ENCODE measurements at places on chromosomes 11 and 22.

DNA sequence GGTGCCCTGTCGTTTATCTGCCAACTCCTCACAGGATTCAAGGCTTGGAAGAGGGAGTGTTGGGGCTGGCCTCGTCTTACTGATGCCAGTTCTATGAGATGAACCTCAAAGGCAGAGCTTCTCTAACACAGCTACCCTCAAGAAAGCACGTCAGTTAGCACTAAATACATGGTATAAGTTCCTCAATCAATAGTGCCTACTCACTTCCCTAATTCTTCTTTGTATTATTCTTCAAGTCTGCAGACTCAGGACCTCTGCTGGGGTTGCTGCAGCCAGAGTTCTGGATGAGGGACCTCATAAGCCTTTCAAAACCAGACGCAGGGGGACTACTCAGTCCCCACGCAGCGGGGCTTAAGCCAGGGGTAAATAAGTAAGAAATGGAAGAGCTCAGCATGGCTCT is 118.3 kb downstream of the VPREB1 start:
- DNase-seq, result no peak

DNA sequence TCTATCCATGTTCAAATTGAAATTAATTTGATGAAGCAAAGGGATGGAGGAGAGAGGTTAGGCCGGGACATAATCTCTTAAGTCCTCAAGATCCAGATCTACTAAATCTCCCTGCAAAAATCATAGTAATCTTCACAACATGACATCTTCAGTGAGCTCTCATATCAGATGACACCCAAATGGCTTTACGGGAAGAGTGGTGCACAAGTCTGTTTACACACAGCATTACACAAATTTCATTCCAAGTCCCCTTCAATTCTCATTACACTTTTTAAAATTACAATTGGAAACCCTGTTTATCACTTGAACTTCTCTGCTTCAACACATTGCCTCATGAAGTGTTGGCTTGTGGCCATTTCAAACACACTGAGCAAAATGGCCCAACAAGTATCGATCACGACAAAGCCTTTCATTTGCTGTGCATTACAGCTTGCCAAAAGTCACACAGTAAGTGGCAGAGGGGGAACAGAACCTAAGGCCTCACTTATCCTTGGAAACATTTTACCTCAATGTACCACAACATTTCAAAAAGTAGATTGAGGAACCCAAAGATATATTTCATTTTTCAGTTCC is 17.9 kb upstream of the TPH1 start:
- no peak for DNase-seq

DNA sequence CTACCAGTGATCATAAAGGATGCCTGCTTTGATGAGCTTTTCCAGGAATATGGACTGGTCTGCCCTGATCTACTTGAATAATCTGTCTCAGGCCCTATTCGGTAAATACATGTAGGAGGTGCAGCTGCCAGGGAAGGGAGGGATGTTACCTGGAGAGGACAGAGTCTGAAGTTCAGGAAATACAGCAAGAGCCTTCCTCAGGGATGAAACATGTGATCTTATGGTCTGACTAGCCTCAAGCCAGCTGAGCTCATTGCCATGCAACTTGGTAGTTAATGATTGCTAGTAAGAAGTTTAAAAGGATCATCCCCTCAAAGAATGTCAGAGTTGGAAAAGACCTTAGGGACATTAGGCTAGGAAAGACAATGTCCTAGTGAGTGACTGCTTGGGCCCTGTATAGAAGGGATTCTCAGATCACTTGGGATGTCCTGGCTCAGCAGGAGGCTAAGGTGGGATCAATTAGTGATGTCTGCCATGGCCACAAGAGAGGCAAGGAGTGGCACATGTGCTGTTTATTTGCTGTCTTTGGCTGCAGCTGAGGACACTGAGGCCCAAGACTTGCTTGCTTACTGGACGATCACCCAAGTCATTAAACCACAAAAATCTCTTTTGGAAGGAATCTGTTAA is 18.5 kb downstream of the PTPRJ start:
- DNase-seq, result no peak

GRCh38 chr11:109604481-109605400 is 182.8 kb downstream of the C11orf87 start:
- no peak for DNase-seq

DNA sequence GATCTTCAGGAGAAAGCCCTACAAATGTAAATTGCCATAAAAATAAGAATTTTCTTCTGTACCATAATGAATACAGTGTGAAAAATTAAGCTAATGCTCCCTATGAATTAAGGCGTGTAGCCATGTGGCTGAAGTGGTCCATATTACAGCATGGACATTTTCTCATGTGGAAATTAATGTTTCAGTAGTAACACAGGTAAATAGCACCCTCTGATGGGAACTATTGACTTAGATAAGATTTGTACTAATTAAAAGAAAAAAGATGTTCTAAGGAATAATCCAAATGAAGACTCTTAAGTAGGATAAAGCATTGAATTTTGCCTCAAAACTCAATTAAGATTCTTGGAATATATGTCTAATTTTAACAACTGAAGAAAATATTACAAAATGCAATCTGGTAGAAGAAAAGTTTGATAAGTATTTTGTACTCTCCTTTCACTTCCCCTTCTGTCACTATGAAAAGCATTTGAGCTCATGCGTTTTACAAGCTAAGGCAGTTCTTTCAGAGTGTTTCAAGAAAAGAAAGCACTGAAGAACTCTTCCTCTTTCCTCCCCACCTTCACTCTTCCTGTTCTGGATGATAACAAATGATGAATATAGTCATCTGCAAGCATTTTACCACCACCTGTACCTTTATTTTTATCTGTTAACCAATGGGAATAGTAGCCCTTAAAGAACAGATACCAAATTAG is 9.9 kb upstream of the OR8D2 start:
- DNase-seq, result no peak

DNA sequence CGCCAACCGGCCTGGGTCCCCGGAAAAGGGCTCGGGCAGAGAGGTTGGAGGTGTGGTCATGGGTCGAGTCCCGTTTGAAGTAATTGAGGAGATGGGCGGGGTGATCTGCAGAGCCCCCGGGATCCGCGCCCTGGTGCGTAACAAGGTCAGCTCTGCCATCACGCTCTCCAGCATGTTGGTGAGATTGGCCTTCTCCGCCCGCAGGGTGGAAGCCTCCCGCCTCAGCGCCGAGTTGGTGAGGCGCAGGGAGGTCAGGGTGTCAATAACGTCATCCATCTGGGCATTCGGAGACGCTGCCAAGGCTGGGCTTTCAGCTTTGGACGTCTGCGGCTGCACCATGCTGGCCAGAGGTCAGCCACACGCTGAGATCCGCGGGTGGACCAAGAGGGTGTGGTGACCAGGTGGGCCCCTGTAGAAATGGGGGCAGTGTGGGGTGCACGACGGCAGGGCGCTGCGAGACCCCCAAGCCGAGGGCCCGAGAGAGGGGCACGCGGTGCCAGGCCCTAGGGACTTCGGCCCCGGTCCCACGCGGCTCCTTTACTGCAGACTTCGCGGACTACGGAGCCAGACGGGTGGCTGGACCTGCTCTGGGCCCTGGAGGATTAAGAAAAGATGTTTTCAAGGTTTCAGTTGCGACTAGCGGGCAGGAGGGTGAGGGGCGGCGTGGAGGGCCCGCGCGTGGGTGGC is 672 bp downstream of the RTL6 start:
- DNase-seq, result no peak

GRCh38 chr22:38824585-38824984 is 19.2 kb downstream of the NPTXR start:
- DNase-seq, result peak; percentile 88

DNA sequence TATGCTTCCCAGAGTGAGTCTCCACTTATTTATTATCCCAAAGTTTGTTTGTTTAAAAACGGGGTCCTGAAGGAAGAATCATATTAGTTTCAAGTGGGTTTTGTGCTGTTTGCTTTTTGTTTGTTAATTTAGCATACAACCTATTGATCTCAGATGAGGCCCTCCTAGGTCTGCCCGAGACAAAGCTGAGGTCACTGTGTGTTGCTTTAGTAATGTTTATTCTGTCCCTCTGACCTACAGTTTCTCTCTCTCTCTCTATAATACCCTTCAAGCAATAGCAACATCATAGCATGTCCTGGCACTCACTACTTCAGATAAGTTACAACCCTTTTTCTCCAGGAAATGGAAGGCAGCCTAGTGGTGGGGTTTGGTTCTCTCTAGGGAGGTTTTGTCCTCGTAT is 63.4 kb downstream of the AMOTL1 start:
- DNase-seq, result no peak

DNA sequence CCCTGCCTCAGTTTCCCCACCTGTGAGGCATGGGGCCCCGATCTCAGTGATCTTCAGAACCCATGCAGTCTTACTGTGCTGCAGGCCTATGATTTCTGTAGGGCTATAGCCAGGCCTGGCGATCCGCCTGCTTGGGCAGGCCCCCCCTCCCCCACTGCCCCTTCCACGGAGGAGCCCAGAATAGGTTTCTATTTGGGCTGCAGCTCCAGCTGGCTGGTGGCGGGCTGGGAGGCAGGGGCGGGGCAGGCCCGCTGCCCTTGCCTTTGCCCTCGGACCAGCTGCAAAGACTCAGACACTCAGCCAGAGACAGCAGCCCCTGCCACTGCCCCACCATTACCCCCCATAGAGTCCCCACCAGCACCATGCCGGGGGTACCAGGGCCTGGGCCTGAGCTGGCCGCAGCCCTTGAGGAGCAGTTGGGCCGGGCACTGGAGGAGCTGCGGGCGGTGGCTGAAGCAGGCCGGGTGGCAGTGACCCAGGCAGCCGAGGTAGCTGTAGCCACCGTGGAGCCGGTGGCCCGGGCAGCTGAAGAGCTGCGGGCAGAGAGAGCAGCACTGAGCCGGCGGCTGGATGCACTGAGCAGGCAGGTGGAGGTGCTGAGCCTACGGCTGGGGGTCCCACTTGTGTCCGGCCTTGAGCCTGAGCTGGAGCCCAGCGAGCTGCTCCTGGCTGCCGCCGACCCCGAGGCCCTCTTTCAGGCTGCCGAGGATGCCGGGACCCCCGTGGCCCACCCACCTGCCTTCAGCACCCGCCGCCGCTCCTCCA is 12.2 kb downstream of the SMTN start:
- peak; percentile 24 for DNase-seq

GRCh38 chr22:49752598-49753091 is 75.0 kb downstream of the BRD1 start:
- DNase-seq, result peak; percentile 22

DNA sequence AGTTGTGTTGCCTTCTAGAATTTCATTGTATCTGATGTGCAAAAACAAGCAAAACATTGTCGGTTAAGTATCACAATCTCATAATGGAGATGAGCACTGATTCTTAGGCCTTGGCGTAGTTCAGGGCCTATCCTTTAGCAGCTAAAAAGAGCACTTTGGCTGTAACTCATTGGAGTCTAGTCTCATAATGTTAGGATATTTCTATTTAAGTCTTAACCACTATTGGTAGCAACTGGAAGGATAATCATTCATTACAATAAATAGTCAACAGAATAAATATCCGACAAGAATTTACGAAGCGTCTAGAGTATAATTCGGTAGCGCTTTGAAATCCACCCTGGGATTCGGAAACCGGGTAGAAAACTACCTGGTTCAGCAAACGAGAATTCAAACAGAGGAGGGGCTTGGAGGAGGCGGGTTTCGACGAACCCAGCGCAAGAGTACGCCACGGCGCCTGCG is 461 bp upstream of the EED start:
- DNase-seq, result peak; percentile 89

- DNase-seq, result no peak
Observed at GRCh38 chr11:110613197-110613918, 98.9 kb downstream of the ARHGAP20 start.

GRCh38 chr11:61061081-61061826 is 41.0 kb upstream of the CD5 start:
- DNase-seq, result peak; percentile 4

DNA sequence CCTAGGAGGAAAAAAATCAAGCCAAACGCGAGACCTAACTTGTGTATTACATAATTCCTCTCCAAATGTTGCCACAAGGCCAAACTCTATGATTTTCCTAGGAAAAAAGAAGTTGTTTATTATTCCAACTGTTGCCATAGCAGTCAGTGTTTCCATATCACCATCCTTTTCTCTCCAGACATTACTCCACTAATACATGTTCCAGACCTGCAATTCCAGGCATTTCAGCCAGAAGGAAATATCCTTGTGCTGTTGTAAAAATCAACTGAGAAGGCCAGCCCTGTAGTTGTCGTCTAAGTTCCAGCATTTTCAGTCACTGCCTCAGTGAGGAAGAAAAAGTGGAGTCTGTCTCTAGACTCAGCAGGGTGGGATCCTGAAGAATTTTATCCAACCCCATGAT is 33.1 kb upstream of the PAMR1 start:
- no peak for DNase-seq

DNA sequence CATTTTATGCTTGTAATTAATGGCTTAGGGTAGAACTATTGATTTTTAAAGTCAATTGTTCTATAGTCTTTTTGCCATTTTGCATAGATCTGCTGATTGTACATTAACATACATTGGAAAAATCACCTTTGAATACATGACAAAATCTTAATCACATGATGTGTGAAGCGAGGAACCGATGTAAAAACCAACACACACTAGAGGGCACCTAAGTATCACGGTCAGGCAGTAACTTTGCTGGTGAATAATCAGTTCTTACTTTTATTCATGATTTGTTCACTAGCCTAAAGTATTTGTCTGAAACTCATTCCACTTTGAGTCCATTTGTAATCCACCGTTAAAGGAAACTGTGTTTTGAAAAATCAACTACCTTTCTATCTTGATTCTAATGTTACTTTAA is 28.2 kb downstream of the JHY start:
- DNase-seq, result no peak

GRCh38 chr11:6443269-6444003 is 2.6 kb upstream of the HPX start:
- DNase-seq, result peak; percentile 72

- DNase-seq, result no peak
Observed at GRCh38 chr11:47997063-47998053, 17.0 kb downstream of the PTPRJ start.

DNA sequence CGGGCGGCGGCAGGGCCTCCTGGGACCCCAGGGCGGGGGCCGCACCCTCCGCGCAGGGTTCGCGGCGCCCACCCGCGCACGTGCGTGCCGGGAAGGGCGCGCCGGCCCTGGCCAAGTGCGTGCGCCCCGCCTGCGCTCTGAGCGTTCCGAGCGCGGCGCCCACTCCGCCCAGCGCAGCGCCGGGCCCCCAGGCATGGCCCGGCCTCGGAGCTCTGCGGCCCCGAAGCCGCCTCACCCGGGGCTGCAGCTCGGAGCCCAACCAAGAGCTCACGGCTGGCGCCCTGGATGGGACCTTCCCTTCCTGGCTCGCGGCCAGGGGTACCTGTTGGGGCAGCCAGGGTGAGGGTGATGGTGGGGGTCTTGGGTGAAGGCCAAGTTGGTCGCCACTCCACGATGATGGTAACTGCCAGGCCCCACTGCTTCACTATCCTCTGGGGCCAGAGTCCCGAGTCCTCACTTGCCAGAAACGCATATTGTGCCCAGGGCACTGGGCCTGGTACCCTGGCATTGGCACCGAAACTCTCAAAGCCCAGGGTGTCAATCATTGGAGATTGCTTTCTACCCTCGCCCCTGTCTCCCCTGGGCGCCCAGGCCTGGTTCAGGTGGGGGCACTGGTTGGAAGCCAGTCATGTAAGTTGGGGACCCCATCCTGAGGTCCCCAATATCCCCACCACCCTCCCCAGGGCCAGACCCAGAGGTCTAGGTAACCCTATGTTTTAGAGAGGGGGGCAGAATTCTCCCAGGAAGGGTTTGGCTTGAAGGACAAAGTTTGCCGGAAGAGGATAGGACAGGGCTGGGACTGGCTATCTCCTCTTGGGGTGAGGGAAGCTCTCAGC is 882 bp downstream of the ANO1 start:
- DNase-seq, result no peak

GRCh38 chr22:46355369-46355995 is 20.0 kb downstream of the TRMU start:
- DNase-seq, result peak; percentile 83

Measured in H9 (cell line).